ENCODE measurements at places on chromosomes 7 and 10. TPM values are rescaled to one million over a fixed set of nuclear protein-coding genes. Genes with fewer than 3 reads are reported as not detected.

The NUTM2A gene
- 1.5 TPM for total RNA-seq

The CAMK2G gene
- total RNA-seq = 21.7 TPM

The MBL2 gene
- total RNA-seq = not detected

The TRUB1 gene
- 18.5 TPM for total RNA-seq

The TSPAN33 gene
- 33.2 TPM for total RNA-seq

The EXOSC1 gene
- total RNA-seq = 46.5 TPM

The AKR1B15 gene
- not detected for total RNA-seq

The SPDYE6 gene
- not detected for total RNA-seq

The TCAF2 gene
- total RNA-seq = 1.9 TPM

The ATP5MK gene
- total RNA-seq = 409 TPM

The UCMA gene
- total RNA-seq = not detected

- DNase-seq = no peak
Observed at GRCh38 chr7:57449904-57450303, at the start of gene ZNF716. ZNF716 (plus strand) TSS chr7:57450177; CDS start chr7:57450289, 112 bp downstream.

DNA sequence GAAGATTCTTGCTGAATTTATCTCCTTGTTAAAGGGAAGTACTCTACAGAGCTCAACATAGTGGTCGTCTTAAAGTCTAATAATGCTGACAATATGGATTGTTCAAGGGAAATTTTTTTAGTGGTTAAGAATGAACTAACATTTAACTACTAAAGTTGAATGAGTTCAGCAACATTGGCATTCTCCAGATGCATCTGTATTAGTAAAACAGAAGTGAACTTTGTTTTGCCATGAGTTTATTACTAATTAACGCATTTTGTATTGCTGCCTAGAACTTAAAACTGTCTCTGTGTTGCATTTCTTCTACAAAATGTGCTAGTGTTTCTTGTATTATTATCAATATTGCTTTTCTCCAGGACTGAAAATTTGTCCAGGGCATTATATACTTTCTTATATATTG, 67.5 kb downstream of the C1GALT1 start:
- DNase-seq = no peak

GRCh38 chr7:113805976-113806375, 112.8 kb downstream of the PPP1R3A start:
- no peak for DNase-seq

GRCh38 chr10:133393401-133394063, 425 bp upstream of the MTG1 start:
- no peak for DNase-seq

- no peak for DNase-seq
Observed at GRCh38 chr7:26198133-26198780, 2.3 kb downstream of the HNRNPA2B1 start.

DNA sequence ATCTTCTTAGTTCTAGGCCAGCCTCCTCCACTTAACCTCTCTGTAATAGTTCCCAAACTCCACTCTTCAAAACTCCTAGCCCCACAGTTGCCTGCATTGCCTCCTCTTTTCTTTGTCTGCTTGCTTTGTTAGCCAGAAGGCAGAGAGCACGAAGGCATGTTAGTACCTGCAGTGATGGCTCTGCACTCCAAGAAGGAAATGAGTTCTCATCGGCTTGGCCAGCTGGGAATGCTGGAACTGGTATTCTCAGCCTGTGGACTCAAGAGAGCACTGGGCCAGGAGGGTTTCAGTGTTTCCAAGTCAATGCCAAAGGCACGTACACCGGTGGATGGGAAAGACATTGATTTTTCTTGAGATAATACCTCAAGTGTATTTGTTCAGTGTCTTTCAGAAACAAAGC, 66.3 kb upstream of the HABP2 start:
- no peak for DNase-seq

DNA sequence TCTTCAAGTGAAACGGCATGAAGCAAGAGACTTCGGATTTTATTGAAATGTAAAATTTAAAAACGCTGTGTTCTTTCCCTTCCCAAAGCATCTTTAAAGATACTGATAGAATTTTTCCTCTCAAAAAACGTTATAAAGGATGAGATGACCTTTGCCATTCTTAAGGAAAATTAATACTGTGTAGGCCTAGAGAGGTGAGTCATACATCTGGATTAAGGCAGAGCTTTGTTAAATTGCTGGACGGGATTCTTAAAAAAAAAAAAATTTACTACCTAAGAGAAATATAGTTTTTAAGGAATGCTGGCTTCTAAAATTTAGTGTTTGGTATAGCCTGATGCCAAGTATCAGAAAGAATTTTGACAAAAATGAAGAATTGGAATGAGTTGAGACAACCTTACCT, 6.3 kb upstream of the HBP1 start:
- DNase-seq = no peak

DNA sequence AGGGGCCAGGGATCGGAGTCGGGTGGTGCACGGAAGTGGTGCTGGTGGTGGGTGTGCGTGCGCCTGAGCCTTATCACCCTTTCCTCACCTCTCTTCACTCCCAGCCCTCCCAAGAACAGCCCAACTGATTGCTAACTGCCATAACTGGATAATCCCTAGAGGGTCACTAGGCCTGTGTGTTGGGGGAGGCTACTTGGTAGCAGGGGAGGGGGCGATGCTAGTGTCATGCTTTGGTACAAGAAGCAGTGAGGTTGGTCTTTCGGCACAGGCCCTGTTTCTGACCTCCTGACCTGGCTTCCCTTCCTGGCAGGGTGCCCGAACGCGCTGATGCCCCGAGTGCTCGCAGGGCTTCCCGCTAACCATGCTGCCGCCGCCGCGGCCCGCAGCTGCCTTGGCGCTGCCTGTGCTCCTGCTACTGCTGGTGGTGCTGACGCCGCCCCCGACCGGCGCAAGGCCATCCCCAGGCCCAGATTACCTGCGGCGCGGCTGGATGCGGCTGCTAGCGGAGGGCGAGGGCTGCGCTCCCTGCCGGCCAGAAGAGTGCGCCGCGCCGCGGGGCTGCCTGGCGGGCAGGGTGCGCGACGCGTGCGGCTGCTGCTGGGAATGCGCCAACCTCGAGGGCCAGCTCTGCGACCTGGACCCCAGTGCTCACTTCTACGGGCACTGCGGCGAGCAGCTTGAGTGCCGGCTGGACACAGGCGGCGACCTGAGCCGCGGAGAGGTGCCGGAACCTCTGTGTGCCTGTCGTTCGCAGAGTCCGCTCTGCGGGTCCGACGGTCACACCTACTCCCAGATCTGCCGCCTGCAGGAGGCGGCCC, 652 bp downstream of the KAZALD1 start:
- DNase-seq = peak; percentile 93

DNA sequence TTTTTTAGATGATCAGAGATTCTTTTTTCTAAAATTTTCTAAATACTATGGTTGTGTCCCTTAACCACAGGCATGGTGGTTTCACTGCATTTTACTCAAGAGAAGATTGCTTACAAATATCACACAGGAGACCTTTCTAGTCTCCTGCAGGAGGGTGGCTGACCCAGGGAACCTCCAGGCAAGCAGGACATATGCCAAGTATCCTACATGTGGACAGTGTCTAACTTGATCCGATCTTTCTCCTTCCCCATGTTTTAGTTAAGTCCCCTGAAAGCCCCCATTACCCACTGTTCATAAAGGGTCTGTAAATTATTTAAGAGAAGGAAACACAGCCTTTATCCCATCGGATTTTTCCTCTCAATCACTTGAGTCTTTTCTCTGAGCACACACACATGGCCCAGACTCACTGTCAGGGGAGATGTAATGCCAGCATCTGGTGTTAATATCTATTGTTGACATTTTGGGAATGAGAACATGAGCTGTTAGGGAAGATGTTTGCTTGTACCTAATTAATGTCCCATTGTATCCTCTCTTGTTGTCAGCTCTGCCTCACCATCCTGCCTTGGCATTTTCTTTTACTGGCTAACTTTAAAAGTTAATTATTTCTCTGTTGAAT, 755.2 kb downstream of the AUTS2 start:
- DNase-seq = no peak

DNA sequence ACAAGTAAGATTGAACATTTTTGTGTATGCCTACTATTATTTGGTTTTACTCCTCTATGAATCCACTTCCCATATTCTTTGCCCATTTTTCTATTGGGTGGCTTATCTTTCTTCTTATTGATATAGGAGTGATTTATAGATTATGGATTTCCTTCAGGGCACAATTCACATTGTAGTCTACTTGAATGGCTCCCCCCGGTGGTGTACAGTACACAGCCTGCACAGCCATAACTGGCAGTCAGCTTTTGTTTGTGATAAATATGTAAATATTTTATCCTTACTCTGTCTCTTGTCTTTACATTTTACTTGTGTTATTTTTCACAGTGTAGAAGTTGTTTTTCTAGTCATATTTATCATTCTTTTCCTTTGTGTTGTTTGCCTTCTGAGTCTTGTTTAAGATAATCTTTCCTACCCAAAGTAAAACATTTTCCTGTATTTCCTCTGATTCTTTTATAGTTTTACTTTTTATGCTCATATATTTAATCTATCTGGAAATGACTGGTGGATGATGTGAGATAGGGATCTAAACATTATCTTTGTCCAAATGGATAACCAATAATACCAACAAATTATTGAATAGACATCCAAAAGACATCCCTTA, 23.9 kb upstream of the CALD1 start:
- DNase-seq = no peak

- DNase-seq = no peak
Observed at GRCh38 chr10:23063973-23064812, 31.2 kb upstream of the MSRB2 start.

GRCh38 chr10:32054094-32054493, 2.1 kb downstream of the KIF5B start:
- peak; percentile 41 for DNase-seq

- DNase-seq = no peak
Observed at GRCh38 chr7:92635538-92635937, 45.3 kb upstream of the FAM133B start.

DNA sequence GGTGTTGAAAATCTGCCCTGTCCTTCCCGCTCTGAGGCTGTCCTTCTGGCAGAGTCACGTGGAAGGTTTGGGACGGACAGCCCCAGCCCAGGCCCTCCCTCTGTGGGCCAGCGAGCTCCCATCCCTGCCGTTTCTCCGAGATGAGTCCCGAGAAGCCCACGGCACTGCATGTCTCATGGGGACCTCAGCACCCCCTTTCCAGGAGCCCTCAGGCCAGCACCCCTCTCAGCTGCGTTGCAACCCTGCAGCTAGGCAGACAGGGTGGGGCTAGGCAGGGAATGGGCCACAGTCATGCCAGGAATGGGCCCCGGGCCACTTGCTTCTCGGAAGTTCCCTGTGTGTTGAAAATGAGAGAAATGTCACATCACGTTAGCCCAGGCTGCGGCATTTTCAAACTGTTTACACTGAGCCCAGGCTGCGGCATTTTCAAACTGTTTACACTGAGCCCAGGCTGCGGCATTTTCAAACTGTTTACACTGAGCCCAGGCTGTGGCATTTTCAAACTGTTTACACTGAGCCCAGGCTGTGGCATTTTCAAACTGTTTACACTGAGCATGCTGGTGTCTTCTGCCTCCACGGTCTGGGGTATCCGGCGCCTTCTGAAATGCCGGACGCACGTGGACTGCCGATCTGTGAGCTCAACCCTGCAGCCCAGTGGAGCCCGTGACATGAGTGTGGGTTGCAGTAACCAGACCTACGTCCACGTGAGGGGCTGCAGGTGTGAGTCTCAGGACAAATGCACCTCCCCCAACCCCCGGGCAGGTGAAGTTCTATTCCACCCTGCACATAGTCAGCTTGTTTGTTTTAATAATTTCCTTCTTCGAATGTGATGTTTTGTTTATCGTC, 42.6 kb downstream of the FAM20C start:
- no peak for DNase-seq

DNA sequence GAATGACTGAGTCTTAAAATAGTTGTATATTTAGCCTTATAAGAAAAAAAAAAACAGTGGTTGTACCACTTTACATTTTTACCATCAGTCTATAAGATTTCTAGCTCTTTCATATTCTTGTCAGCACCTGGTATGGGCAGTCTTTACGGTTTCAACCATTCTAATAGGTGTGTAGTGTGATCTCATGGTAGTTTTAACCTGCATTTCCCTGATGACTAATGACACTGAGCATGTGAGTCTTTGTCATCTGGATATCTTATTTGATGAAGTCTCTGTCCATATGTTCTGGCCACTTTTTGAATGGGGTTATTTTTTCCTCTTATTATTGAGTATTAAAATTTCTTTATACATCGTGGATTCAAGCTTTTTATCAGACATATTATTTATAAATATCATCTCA, 365.3 kb upstream of the IGFBP3 start:
- no peak for DNase-seq

DNA sequence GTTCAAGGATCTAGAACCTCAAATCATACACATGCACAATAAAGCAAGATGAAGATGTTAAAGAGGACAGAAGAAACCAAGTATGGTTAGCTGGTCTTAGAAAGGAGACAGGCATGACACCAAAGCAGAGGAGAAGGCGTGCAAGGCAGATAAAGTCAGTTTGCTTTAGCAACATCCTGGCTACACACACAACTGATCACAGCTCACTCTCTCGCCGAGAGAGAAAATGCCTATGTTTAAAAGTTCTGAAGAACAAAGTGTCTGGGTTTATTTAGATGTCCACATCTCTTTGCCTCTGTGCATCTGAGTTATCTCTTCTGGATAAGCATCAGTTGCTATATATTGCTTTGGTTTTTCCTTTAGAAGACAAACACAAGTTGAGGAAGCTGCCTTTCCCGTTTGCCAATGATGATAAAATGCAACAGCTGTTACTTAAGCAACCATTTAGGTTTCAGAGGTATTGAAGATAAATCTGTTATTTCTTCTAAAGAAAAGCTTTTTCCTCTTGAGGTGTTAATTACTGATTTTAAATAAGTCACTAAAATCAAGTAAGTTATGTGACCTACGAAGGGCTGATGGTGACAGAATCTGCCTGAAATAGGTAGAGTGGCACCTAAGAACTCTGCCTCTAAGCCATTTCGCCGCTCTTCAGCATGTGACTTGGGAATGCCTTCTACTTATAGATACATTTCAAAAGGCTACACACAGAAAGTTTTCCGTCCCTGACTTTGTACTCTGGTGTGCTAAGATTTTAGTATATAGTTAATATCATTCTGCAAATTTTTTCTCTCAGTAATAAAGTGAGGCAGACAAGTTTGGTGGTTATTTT, 146.2 kb upstream of the ASAH2 start:
- DNase-seq = no peak

DNA sequence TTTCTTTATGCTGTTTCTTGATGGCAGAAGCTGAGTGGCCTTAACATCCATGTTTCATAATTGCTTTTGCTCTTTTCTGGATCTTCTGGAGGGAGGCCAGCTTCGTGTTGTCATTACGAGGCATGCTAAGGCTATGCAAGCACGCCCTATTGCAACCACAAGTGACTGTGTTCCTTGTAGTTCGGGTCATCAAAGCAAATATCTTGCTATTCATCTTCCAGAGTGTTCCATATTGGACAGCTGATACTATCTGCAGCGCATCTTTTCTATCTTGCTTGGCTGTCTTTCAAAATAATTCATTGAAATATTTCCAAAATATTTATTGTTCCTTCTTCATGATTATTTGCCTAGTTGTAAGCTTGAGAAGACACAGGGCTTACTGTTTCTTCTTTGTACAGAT, 5.0 kb downstream of the EPHB6 start:
- DNase-seq = peak; percentile 26

DNA sequence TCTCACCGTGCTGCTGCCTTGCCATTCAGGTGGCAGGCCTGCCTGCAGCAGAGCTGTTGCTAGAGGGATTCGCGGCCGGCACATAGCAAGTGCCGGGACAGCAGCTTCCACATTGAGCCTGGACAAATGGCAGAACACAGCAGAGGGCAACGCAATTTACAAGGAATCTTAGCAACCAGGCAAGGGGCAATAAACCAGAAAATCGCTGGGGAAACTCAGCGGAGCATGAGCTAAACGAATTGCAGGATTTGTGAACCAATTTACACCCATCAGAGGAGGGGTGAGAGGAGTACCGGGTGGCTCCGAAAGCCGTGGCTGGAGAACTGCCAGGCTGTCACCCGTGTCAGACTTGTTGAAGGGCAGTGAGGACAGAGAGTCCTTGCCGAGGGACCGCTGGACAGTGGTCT, 58.6 kb upstream of the LOXL4 start:
- DNase-seq = no peak

GRCh38 chr7:120360918-120361317, 87.9 kb downstream of the KCND2 start:
- DNase-seq = no peak

All from endodermal cell (in vitro differentiated cells).